Naive thymus-derived CD4-positive, alpha-beta T cell (primary cell): ENCODE measurements at places on chromosomes 4 and X. TPM values are rescaled to one million over a fixed set of nuclear protein-coding genes. Genes with fewer than 3 reads are reported as not detected.

Gene SASH3
- total RNA-seq: 156 TPM

Gene C1QTNF7
- total RNA-seq: not detected

- no peak for DNase-seq
These were observed 21.8 kb downstream of the RPS6KA3 start for GRCh38 chrX:20244931-20245330.

DNA sequence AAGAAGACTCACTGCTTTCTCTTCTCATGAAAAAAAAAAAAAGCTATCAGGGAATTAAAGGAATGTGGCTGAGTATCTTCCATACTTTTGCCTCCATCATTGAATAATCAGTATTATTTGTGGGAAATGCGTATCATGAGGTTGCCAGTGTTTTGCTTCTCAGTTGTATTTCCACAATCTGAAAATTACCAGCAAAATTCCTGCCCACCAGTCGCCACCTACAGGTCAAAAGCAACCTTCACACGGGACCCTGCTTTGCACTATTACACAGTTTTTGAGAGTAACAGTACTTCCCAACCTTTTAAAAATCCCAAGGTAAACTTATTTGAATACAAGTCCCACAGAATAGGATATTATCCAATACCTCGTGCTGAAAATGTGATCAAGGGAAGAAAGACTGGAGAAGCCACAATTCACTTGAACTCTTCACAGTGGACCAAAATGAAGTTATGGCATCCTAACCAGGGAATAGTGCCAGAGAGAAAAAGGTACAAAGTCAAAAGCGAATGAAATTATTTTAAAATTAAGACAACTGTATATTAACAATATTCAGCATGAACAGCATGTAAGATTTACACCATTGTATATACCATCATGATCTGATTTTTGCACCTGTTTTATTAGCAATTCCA lies 30.4 kb downstream of the PGRMC1 start:
- DNase-seq: peak; percentile 11
